ENCODE measurements at places on chromosomes 6 and 20.

- DNase-seq = no peak
These were observed 4.2 kb upstream of the MAVS start for GRCh38 chr20:3842348-3842930.

DNA sequence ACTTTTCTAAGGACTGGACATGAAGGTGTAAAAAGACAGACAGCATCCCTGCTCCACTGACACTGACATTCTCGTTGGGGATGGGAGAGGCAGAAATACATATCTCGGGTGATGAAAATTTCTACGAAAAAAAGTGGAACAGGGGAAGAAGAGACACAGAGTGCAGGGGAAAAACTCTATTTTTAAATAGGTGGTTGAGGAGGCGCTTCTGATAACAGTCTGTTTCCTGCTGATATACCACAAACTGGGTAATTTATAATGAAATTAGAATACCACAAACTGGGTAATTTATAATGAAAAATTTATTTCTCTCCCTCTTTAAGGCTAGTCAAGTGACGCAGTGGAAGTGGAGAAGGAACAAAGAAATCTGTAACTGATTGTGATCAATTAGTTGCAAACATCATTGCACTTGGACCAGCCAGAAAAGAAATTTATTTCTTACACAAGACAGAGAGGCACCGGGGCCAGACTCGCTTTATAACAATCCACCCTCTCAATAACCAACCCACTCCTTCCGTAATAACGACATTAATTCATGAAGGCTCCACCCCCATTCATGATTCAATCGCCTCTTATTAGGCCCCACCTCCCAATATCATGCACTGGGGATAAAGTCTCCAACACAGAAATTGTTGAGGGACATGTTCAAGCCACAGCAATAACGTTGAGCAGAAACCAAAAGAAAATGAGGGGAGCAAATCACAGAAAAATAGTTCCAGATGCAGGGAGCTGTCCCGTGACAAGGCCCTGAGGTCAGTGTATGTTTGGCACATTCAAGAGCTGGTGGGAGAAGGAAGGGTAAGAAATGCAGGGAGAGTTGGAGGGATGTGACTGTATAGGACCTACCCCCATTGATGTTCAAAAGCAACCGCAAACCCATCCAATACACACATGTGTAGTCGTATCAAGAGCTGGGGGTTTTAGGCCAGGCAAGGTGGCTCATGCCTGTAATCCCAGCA, 6.6 kb upstream of the SRSF6 start:
- DNase-seq = no peak

GRCh38 chr20:61798632-61799031, 267.0 kb downstream of the TAF4 start:
- no peak for DNase-seq

- no peak for DNase-seq
These were observed 44.7 kb upstream of the RNF8 start for GRCh38 chr6:37309046-37309445.

DNA sequence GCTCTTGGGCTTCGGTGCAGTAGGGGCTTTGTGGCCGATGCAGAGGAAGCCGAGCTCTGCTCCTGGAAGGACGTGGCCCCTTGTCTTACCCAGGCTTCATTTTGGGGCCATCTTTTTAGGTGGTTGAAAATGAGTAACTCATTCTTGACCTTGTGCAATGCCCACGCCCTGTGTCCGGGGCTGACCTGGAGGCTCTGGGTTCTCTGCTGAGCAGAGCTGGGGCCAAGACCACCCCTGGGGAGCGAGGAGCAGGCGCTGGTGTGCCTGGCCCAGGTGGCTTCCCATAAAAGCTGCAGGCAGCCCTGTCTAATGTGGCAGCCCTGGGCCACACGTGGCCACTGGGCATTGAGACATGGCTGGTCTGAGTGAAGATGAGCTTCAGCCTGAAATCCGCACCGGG, 25.7 kb downstream of the NTSR1 start:
- no peak for DNase-seq

DNA sequence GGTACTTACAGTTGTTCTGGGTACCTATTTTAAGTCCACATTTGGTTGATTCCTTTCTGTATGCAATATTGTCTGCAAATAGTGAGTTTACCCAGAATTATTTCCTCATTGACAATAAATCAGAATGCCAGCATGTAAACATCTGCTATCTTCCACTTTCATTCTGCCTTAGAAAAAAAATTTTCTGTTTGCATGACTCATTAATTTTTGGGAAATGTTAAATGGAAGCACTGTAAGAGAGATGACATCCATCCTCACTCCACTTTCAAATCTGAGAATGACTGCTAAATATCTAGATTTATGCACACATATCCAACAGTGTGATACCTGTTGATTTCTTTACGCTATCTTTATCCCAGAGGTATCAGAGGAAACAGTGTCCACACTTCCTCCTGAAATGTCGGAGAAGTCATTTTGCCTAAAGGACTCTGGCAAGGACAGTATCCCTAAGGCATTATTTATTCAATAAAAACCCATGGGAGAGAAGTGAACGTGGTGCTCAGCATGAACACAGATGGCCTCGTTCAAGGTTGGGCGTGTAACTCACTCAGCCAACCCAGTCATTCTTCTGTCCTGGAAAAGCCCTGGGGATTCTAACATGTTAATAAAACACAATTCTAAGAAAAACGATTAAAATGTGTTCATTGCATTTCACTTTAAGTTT, 780.9 kb downstream of the QKI start:
- no peak for DNase-seq

DNA sequence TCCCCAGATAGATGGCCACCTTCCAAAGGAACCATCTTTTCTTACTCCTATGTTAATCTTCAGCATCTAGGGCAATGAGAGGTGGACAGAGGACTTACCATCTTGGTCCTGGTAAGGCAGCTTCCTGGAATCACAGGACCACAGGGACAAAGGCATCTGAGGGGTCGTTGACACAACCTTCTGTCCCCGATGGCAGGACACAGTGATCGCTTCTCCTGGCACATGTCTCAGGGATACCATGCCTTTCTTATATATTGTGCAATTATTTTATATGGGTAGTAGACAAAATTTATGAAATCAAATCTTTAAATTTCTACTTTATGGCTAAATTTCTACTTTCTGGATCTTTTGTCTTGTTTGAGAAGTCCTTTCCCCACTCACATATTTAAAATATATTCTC, 20.1 kb downstream of the SERPINB1 start:
- no peak for DNase-seq

DNA sequence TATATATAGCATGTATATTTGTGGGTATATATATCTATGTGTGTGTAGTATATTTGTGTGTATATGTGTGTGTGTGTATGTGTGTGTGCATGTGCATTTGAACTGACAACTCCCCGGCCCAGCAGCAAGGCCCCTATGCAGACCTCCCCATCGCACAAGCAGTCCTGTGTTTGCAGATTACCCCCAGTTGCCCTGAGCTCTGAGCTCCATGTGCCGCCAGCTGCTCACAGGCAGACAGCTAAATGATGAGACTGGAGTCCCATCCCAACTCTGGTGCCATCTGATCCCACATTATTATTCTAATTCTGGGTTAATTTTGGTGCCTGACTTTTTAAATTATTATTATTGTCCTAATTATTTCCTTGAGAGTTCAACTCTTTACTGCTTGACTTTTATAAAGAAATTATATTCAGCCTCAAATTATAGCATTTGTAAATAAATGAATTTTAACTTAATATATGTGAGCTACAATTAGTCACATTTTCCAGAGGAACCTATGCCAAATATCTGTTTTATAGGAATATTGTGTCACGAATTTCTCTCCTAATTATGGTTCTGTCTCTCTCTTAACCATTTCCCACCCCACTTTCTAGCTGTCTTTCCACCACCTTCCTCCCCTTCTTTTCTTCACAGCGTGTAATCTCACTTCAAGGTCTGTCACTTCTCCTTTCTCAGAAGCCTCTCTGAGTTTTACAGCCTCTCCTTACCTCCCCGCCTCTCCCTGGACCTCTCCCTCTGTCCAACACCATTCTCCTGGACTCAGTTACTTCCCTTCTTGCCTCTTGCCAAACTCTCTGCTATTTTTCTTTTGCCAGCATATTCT, 90.6 kb upstream of the SYNDIG1 start:
- no peak for DNase-seq

GRCh38 chr6:160363016-160363996, 15.1 kb downstream of the SLC22A3 start:
- DNase-seq = no peak

GRCh38 chr6:153001767-153002612, 519 bp downstream of the MTRF1L start:
- peak; percentile 35 for DNase-seq

- no peak for DNase-seq
These were observed 164.8 kb downstream of the QRSL1 start for GRCh38 chr6:106794129-106794528.

GRCh38 chr6:22284666-22285065, 12.2 kb downstream of the PRL start:
- no peak for DNase-seq

GRCh38 chr6:13370623-13371022, 42.3 kb upstream of the TBC1D7 start:
- no peak for DNase-seq

- DNase-seq = no peak
These were observed 39.8 kb upstream of the ISM1 start for GRCh38 chr20:13180986-13181889.

- no peak for DNase-seq
These were observed 94.2 kb downstream of the BANF2 start for GRCh38 chr20:17793986-17794385.

DNA sequence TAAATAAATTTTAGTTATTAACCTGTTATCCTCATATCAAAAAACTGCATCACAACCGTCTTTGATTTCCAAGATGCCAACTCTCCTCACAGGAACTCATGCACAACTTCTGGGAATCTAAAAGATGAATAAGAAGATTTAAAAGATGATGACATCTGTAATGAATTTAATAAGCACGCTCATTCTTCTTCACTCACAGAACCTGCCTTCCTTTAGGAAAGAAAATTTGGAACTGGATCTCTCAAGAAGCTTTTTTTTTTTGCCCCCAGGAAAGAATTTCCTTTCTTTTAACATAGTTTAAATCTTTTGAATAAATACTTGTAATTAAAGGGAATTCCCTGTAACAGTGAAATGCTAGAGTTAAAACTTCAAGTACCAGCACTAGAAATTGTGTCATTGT, 161.5 kb downstream of the HIVEP2 start:
- no peak for DNase-seq

GRCh38 chr6:6057442-6058053, 50.8 kb upstream of the NRN1 start:
- DNase-seq = peak; percentile 38

DNA sequence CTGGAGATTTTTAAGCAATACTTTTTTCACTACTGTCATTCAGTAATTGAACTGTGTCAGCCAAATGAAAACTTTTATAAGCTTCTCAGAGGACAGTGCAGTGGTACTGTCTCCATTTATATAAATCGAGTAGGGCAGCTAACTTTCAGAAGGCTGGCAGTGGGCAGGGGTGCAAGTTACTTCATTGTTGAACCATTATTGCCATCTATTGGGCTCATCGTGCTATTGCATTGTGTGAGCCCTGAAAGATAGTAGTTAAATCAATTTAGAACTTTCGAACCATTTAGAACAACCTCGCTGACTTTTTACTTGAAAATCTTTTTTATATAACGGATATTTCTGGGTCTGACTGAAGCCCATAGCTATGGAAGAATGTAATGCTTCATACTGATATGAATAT, 347.8 kb upstream of the PLCB4 start:
- peak; percentile 75 for DNase-seq

DNA sequence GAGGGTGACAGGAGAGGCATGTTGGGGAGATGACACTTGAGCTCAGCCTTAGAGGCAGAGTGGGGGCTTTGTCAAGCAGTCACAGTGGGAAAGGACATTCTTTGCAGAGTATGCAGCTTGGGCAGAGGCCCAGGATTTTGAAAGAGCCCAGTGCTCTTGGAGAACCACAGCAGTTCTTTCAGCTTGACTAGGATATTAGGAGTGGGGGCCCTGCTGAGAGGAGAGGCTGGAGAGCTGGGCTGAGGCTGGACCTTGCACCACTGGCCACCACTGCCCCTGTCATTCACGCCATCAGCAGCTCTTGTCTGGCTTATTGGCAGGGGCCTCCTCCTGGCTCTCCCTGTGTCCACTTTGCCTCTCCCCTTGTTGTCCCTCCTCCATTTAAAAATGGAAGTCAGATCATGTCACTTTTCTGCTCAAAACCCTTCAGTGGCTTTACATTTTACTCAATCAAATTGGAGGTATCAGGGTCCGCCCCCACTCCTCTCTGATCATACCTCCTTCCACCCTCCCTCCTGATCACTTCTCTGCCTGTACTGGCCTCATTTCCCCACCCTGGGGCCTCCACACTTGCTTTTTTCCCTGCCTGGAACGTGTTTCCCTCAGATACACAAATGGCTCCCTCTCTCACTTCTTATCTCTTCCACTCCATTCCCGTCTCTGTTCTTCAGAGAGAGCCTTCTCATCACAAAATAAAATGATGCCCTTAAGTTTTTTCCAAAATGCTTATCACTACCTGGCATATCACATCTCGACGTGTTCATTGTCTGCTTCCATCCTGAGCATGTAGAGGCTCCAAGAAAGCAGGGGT, 10.5 kb downstream of the MANBAL start:
- no peak for DNase-seq

GRCh38 chr6:69801711-69802110, 4.9 kb upstream of the LMBRD1 start:
- DNase-seq = no peak

GRCh38 chr6:82995066-82995465, 70.6 kb downstream of the UBE3D start:
- DNase-seq = no peak

GRCh38 chr6:37765182-37765775, 54.2 kb upstream of the ZFAND3 start:
- DNase-seq = no peak
